Activated CD8-positive, alpha-beta T cell treated with anti-CD3 and anti-CD28 coated beads, Interleukin-2, amount 10 ng/mL, durations not matched to agents 7 days and 5 days (primary cell): ENCODE measurements at places on chromosomes 4 and X.

DNA sequence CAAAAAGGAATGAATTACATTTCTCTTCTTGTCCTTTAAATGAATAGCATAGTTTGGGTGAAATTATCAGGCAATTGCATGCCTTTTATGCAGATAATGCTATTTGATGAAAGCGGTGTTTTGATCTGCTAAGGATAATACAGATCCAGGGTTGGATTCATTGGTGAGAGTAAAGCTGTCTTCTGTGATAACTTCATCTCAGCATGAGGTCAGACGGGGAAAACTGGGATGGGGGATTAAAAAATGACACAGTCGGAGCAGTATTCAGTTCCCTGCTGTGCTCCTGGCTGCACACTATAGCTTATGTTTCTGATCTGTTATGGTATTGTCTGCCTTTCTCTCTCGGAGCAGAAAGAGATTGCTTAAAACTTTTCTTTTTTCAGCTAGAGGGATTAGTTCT, 105.9 kb upstream of the TENM3 start:
- DNase-seq, result no peak

DNA sequence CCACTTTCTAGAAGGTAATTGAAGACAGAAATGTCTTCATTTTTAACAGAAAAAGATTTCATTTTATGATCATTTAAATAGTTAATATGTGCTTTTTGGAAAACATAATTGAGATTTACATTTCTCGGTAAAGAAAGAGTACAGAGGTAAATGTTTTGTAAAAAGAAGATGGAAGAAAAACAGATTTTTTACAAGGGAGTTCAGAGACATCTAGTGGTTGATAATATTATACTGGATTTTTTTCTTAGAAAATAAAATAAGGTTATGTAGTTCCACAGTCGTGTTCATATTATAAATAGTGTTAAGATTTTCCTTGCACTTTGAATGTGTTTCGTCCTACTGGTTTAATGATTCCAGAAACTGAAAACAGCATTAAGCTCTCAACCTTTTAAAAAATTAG, 60.6 kb downstream of the SMARCA1 start:
- no peak for DNase-seq

DNA sequence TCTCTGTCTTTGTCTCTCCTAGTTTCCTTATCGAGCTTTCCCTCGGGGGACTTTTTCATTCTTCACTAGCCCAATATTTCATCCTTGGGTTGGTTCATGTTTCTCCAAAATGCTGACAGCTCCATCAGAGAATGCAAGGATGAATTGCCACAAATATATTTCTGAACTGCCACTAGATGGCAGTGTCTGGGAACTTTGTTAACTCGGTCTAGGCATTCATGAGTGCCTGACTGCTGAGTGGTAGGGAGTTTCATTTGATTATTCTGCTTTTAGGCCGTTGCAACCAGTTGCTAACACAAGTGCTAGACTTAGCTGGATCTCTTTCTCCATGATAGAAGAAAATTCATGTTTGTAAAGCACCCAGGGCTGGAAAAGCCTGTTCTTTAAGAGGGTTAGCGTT, 73.5 kb upstream of the RAP2C start:
- DNase-seq, result peak; percentile 30

DNA sequence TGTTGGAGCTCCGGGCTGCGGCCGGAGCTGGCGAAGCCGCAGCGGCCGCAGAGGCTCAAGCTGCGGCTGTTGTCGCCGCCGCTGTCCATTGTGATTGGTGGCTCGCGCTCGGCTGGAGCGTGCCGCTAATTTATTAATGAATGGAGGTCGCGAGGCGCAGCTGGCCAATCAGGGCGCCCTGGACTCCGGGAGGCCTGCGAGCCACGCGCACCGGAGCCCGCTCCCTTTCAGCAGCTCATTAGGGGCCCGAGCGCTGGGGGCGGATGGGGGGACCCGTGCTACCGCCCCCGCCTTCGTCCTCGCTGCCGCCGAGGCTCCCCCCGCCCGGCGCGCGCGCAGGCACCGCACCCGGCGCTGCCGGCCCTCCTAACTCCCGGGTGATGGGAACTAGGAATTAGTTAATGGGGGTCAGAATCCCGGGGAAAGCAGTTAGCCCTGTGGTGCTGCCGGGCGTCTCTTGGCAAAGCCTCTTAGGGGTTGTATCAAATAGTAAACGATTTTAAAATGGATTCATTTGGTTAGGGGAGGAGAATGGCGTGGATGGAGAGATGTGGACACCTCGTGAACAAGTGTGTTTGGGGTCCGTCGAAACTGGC, 589 bp upstream of the NEUROG2 start:
- DNase-seq, result no peak

GRCh38 chr4:187103351-187103750, 379.7 kb upstream of the FAT1 start:
- DNase-seq, result no peak

GRCh38 chr4:117429061-117429460, 343.7 kb upstream of the TRAM1L1 start:
- no peak for DNase-seq

DNA sequence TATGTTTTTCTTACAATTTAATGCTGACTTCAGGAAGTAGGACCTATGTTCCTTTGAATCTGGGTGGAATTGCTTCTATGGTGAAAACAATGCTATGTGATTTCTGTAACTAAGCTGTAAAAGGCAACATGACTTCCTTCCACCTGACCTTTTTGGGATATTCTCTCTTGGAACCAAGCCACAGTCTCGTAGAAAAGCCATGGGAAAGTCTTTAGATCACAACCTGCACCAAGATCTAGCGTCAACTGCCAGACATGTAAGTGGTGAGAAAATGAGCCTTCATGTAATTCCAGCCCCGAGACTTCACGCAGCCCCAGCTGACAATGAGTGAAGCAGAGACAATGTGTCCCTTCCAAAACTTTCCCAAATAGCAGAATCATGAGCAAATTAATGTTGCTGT, 297.0 kb upstream of the DCAF8L1 start:
- DNase-seq, result no peak

DNA sequence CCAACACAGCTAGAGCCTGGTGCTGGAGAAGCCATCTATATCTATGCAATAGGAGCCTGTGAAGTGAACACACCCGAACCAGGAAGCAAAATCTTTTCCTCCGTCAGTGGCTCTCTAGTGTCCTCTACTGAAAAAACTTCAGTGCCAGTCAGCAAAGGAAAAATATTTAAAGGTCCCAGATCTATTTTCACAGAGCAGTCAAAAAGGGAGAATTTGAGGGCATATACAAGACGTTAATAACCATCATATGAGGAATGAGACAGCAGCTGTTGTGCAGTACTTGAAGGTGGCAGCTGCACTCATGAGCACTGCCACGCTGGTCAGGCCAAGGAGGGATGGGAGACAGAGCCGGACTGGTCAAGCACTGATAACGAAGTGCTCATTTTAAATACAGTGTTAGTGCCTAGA, 14.4 kb downstream of the MCUB start:
- no peak for DNase-seq

- DNase-seq, result no peak
These were observed 46.6 kb downstream of the CXorf58 start for GRCh38 chrX:23954396-23954795.

- DNase-seq, result no peak
These were observed 6.4 kb upstream of the HERC3 start for GRCh38 chr4:88585917-88586316.

- DNase-seq, result no peak
These were observed 18.8 kb upstream of the C4orf36 start for GRCh38 chr4:86910820-86911684.

- no peak for DNase-seq
These were observed 818.7 kb upstream of the TENM3 start for GRCh38 chr4:181424362-181425016.

- no peak for DNase-seq
These were observed 21.1 kb downstream of the RASL11B start for GRCh38 chr4:52883183-52883621.

DNA sequence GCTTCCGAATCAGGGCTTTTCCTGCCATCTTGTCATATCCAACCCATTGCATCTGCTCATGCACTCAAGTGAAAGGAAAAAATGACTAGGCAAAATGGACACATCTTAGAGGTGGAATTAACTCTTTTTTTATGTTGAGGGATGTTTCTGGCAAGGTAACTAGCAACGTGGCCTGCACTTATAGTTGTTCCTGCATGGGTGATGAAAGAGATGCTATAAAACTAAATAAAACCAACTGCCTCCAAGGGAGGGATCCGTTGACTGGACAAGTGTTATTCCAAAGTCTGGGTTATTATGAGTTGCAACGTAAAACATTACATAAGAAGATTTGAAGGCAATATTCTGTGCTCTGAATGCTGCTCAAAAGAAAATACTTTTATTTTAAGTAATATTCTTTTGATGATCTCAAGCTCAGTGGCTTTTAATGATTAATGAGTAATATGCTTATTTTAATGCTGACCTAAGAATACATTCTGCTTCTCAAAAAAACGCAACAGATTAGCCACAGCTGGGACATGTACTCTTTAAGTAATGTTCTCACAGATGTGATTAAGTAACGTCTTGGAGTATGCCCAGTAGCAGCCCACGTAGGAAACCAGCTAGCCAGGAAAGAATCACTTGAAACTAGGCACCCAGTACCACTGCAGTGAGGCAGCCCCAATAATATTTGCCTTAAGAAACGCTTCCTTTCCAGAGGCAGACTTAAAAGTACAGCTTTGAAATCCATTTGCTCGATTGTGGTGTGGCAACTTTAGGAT, 27.4 kb downstream of the KLF3 start:
- DNase-seq, result no peak

DNA sequence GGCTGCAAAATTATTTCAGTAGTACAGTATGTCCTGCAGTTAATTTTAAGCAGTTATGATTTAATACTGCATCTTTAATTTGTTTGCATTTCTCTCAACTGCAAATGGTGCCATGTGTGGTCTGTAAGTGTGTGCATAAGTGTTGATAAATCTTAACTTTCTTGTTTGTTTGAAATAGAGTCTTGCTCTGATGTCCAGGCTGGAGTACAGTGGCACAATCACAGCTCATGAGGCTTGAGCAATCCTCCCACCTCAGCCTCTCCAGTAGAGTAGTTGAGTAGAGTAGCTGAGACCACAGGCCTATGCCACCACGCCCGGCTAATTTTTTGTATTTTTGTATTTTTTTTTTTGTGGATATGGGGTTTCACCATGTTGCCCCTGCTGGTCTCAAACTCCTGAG, 322.5 kb upstream of the NR3C2 start:
- DNase-seq, result no peak

DNA sequence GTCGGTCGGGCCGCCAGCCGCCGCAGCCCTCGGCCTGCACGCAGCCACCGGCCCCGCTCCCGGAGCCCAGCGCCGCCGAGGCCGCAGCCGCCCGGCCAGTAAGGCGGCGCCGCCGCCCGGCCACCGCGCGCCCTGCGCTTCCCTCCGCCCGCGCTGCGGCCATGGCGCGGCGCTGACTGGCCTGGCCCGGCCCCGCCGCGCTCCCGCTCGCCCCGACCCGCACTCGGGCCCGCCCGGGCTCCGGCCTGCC, 213 bp downstream of the NFKB1 start:
- DNase-seq, result no peak

DNA sequence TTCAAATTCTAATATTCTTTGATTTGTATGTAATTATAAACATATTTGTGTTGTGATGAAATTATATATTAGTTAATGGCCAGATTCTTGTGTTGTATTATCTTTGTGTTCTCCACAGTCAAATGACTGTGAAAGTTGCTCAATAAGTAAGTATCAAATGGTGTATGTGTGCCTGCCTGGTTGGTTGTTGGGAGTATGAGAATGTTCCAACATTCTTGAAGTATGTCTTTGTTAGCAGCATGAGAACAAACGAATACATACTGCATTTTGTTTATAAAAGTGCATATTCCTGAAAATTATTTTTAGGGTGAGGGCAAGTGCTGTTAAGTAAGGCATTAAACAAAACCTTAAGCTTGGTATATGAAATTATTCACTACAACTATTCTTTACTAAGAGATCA, 16.2 kb downstream of the ARHGEF38 start:
- DNase-seq, result no peak

DNA sequence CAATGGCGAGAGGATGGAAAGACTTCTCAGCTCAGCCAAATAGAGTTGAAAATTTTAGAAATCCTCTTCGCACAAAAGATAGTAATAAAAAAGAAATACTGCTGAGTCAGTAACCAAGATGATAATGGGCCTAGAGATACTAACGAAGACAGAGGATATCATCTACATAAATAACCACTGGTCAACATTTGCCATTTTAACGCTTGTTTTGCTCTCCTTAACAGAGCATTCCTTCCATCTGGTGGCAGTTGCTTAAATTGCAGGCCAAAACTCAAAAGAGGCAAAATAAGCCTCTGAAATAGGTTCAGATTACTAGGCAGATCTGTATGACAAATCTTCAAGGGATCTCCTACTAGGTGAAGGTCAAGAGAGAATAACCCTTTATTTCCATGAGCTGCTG, 51.7 kb upstream of the MCF2 start:
- peak; percentile 21 for DNase-seq

DNA sequence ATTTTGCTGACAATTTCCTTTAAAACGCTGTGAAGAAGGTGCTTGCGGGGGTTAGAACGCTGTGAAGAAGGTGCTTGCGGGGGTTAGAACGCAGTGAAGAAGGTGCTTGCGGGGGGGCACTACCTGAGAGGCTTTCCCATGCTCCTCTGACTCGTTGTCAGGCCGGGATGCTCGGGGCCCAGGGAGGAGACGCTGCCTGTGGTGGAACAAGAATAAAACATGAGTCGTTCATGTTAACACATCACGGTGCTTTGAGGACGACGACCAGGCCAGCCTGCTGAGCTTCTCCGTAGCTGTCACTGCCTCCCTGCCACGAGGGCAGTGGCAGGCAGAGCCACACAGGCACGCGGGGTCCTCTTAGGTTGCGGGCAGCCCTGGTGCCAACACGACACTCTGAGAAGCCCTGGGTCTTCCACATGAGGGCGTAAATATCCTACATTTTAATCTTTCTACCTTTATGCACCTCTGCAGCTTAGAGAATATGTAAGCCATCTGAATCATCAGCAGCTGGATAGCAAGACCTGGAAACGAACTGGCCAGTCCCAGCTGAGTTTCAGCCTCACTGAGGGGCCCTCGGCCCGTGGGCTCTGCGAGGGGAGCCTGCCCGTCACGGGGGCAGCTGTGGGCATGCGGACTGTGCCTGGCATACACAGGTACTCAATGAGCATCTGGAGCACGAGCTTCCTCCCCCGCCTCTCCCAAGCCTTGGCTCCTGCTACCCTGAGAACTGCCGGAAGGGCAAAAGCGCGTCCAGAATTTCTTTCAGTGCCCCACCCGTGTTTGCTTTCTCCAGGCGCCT, 47.0 kb downstream of the FGFRL1 start:
- no peak for DNase-seq
